Activated naive CD4-positive, alpha-beta T cell treated with anti-CD3 and anti-CD28 coated beads, Interleukin-2, amount 10 ng/mL, durations not matched to agents 5 hours and 36 hours (primary cell): ENCODE measurements at places on chromosomes 13 and 19. TPM values are rescaled to one million over a fixed set of nuclear protein-coding genes. Genes with fewer than 3 reads are reported as not detected.

The ZNF813 gene
- total RNA-seq = 5.8 TPM

The KRTDAP gene
- not detected for total RNA-seq

The SHC2 gene
- not detected for total RNA-seq

The ZNF420 gene
- 14.2 TPM for total RNA-seq

The KLK4 gene
- total RNA-seq = not detected

The C19orf81 gene
- total RNA-seq = not detected

The KLK14 gene
- total RNA-seq = not detected

The THOP1 gene
- total RNA-seq = 66.6 TPM

The SULT2A1 gene
- not detected for total RNA-seq
